Myometrial cell (primary cell): ENCODE measurements at places on chromosomes 7 and 10. TPM values are rescaled to one million over a fixed set of nuclear protein-coding genes. Genes with fewer than 3 reads are reported as not detected.

Gene VSTM2A
- not detected in 2 replicates for total RNA-seq

Gene DDC
- total RNA-seq = not detected in 2 replicates

Gene CALHM1
- total RNA-seq = not detected in 2 replicates

Gene EN2
- total RNA-seq = not detected in 2 replicates

Gene HTRA1
- 49.6 and 64.0 TPM in 2 replicates for total RNA-seq

Gene SMNDC1
- 2.0 and 5.3 TPM in 2 replicates for total RNA-seq

Gene RSU1
- 47.9 and 82.9 TPM in 2 replicates for total RNA-seq

Gene DOCK4
- 6.6 and 8.1 TPM in 2 replicates for total RNA-seq

Gene NKX1-2
- total RNA-seq = not detected in 2 replicates

Gene CRYGN
- not detected in 2 replicates for total RNA-seq

Gene CPEB3
- total RNA-seq = 0.29 and 0.53 TPM in 2 replicates

Gene SPDYE11
- not detected in 2 replicates for total RNA-seq

Gene TFR2
- total RNA-seq = 0.35 TPM in 1 of 2 replicates, not detected in the other

Gene ZNF117
- total RNA-seq = 2.6 and 2.7 TPM in 2 replicates

Gene C10orf53
- not detected in 2 replicates for total RNA-seq

Gene DPP6
- under 0.01 TPM in 1 of 2 replicates, not detected in the other for total RNA-seq

Gene LYZL2
- total RNA-seq = not detected in 2 replicates

Gene PPP1R9A
- not detected in 2 replicates for total RNA-seq

Gene TRIM50
- not detected in 2 replicates for total RNA-seq

Gene CADPS2
- 20.8 and 23.4 TPM in 2 replicates for total RNA-seq

Gene PDE6C
- not detected in 2 replicates for total RNA-seq

Gene PRSS37
- total RNA-seq = not detected in 2 replicates

Gene OR2A7
- total RNA-seq = 0.89 TPM in 1 of 2 replicates, not detected in the other

Gene BHLHA15
- 0.71 TPM in 1 of 2 replicates, not detected in the other for total RNA-seq

Gene CUTC
- 13.3 and 22.7 TPM in 2 replicates for total RNA-seq

Gene CLDN3
- not detected in 2 replicates for total RNA-seq

Gene MYOF
- total RNA-seq = 234 and 266 TPM in 2 replicates

Gene GPR26
- total RNA-seq = not detected in 2 replicates

Gene MARCHF5
- 7.8 and 9.8 TPM in 2 replicates for total RNA-seq

Gene SLC26A3
- not detected in 2 replicates for total RNA-seq

Gene NEUROD6
- total RNA-seq = not detected in 2 replicates

Gene CLDN15
- 3.5 and 4.9 TPM in 2 replicates for total RNA-seq

Gene PKD2L1
- total RNA-seq = not detected in 2 replicates

Gene CYP26C1
- not detected in 2 replicates for total RNA-seq

Gene MYH16
- total RNA-seq = not detected in 2 replicates

Gene AGMO
- total RNA-seq = not detected in 2 replicates

Gene BTBD16
- total RNA-seq = not detected in 2 replicates

Gene PDK4
- under 0.01 and 0.29 TPM in 2 replicates for total RNA-seq

Gene AGBL3
- total RNA-seq = 0.58 and 2.1 TPM in 2 replicates

Gene CYP2C9
- not detected in 2 replicates for total RNA-seq

Gene GCK
- total RNA-seq = 1.2 and 2.7 TPM in 2 replicates

Gene TUBB8
- total RNA-seq = not detected in 2 replicates

Gene ABCB1
- 0.18 TPM in 1 of 2 replicates, not detected in the other for total RNA-seq

Gene SFRP4
- total RNA-seq = under 0.01 and 0.29 TPM in 2 replicates

Gene MKI67
- total RNA-seq = 16.7 and 23.7 TPM in 2 replicates

Gene PRRT4
- total RNA-seq = not detected in 2 replicates
